HCT116 (cell line): ENCODE measurements at places on chromosomes 3 and 15.

GRCh38 chr15:69656271-69657030, 203.8 kb downstream of the RPLP1 start:
- DNase-seq, result no peak

DNA sequence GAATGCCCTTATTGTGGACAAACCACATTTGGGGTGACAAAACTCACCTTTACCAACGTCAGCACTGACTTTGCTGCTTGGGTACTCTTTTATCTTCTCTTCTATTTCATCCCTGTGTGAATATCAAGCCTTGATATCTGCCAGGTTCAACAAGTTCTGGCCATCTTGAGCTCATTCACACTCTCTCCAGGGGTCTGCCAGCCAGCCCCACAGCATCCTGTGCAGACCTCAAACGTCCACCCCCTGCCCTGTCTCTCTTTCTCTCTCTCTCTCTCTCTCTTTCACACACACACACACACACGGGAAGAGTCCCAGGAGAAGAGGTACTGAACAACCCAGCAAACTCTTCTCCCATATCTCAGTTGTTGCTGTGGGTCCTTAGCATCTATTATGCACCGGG, 10.7 kb downstream of the ILDR1 start:
- DNase-seq, result no peak

- DNase-seq, result no peak
These were observed 108.8 kb upstream of the CCDC54 start for GRCh38 chr3:107268469-107268868.

- DNase-seq, result no peak
These were observed 85.1 kb downstream of the AP4E1 start for GRCh38 chr15:50993598-50993997.

GRCh38 chr3:74271541-74271940, 342.9 kb downstream of the CNTN3 start:
- no peak for DNase-seq

GRCh38 chr3:185956244-185956643, 18.4 kb upstream of the TRA2B start:
- no peak for DNase-seq
